ENCODE measurements at places on chromosomes 5 and 9.

- DNase-seq, result no peak
Measured at GRCh38 chr5:17890501-17890900, 256.2 kb downstream of the TAF11L14 start.

DNA sequence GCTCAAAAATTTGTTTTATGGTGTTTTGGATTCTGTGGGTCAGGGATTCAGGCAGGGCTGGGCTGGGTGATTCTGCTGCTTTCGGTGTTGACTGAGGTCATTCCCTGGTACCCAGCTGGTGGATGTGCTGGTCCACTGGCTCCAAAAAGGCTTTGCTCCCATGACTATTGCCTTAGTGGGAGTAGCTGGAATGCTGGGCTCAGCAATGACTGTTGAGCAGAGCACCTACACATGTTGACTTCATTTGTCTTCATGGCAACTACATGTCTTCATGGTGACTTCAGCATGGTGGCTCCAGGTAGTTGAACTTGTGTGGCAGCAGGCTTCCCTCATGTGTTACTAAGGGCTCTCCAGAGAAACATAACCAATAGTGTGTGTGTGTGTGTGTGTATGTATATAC is 297.2 kb downstream of the DOCK8 start:
- no peak for DNase-seq

DNA sequence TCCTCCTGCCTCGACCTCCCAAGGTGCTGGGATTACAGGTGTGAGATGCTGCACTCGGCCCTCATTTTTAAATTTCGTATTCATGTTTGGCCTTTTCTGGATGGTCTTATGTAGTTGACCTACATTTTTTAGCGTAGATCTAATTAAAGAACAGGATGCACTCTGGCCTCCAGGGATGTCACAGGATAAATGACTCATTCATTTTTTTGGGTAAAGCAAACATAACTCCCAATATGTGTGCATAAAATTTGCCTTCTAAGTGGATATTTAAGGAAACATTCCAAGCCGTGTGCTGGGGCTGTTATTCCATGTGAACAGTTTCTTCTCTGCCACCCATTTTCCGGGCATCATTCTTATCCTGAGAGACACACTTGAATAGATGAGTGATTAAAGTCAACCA is 501.6 kb downstream of the IRX1 start:
- DNase-seq, result no peak

GRCh38 chr5:173202266-173202875 is 32.6 kb downstream of the NKX2-5 start:
- DNase-seq, result no peak

DNA sequence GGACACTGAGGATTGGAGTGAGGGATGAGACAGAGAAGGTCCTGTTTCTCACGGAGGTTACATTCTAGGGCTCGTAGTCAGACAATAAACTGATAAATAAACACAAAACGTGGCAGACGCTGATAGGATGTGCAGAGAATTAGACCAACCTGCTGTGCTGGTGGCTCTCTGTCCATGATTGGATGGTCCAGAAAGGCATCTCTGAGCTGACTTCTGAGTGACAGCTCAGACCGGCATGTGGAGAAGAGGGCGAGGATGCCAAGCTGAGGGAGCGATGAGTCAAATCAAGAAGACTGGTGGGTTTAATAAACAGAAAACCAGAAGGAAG is 132.3 kb upstream of the TAF11L2 start:
- no peak for DNase-seq

- DNase-seq, result no peak
Measured at GRCh38 chr9:33148367-33149014, 18.6 kb downstream of the B4GALT1 start.

GRCh38 chr5:104178829-104179456 is 616.4 kb upstream of the NUDT12 start:
- DNase-seq, result peak; percentile 48

DNA sequence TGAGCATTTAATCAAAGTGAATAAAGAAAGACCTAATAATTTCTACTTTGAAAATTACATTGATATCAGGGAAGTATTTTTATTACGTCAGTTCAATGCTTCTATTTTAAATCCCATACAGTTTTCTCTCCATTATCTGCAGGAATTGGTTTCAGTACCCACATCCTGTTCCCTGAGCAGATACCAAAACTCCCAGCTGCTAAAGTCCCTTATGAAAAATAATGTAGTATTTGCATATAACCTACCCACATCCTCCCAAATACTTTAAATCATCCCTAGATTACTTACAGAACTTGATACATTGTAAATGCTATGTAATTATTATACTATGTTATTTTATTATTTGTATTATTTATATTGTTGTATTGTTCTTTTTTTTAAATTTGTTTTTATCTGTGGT is 125.4 kb upstream of the MINAR2 start:
- no peak for DNase-seq

GRCh38 chr5:143383988-143384387 is 19.5 kb downstream of the NR3C1 start:
- DNase-seq, result no peak

All from GM04504 (cell line).